SIG-M5 (cell line): ENCODE measurements at places on chromosomes 7 and 10.

DNA sequence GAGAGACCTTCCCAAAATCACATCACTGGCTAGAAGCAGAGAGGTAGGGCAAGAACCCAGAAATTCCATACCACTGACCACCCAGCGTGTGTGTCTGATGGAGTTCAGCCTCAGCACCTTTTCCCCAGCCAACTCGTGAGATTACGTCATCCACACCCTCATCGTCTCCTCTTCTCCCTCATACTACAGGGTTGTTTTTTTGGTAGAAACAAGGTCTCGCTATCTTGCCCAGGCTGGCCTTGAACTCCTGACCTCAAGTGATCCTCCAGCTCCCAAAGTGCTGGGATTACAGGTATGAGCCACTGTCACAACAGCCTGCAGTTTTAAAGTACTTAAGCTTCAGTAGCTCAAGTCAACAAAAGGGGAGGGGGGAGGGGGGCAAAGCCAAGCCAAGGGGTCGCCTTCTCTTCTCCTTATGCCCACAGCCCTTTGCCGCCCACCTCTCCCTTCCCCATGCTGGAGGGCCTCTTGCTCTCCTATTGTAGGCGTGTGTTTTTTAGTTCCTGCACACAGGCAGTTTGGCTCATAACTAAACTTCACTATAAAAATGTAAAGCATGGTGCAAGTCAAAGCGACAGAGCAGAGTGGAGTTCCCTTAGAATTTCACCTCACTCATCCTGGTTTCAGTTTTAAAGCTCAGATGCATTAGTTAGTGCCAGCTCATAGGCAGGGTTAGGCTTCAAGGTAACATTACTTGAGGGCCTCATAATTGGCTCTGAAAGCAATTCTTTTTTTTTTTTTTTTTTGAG, 5.2 kb upstream of the PRDX3 start:
- DNase-seq, result no peak

DNA sequence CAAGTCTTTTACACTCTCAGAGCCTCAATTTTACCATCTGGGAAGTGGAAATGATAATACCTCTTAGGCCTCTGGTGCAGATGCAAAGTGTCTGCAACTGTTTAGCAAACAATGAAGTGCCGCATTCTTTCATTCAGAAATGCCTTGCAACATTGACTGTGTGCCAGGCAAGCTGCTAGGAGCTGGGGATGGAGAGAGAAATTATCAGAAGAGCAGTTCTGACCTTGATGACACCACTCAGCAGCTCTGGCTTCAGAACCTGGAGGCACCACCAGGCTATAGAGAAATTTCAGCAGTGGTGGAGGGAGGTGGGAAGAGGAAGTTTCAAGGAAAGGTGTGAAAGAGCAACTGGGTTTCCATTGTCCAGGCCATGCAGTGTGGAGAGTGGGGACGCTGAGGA, 78.1 kb upstream of the HABP2 start:
- DNase-seq, result no peak

DNA sequence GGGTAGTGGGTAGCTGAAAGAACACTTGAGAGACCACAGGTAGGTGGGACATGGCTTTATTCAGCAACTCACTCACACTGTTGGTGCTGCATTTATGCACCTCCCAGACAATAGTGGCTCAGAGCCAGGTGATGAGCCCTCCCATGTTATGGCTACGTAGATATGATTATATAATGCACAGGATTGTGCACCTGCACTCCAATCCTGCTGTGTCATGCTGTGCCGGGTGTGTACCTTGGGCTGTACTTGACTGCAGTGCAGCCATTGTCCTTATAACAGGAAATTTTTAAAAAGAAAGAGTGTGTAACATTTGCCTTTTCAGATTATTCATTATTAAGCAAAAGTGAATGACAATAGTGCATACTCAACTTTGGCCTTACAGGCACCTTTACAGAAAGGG, 366.1 kb upstream of the BMPER start:
- DNase-seq, result no peak

- no peak for DNase-seq
Measured at GRCh38 chr10:32190890-32191491, 134.8 kb upstream of the KIF5B start.
